ENCODE measurements at places on chromosomes 2 and 18.

DNA sequence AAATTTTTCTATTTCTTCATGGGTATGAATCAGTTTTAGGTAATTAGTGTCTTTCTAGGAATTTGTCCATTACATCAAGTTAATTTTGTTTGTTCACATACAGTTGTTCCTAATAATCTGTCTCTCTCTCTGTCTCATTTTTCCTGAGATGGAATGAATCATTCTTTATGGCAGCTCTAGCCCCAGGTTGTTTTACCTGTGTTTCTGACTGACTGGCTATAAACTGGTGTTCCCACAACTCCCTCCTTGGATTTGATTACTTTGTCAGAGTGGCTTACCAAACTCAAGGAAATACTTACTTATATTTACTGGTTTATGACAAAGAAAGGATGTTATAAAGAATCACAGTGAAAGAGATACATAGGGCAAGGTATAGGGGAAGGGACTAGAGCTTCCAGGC is 15.1 kb downstream of the ADNP2 start:
- DNase-seq, result no peak

- no peak for DNase-seq
Observed at GRCh38 chr2:197191940-197192322, 118.6 kb downstream of the ANKRD44 start.

- DNase-seq, result no peak
Observed at GRCh38 chr2:176137252-176137580, 7.7 kb downstream of the HOXD8 start.

DNA sequence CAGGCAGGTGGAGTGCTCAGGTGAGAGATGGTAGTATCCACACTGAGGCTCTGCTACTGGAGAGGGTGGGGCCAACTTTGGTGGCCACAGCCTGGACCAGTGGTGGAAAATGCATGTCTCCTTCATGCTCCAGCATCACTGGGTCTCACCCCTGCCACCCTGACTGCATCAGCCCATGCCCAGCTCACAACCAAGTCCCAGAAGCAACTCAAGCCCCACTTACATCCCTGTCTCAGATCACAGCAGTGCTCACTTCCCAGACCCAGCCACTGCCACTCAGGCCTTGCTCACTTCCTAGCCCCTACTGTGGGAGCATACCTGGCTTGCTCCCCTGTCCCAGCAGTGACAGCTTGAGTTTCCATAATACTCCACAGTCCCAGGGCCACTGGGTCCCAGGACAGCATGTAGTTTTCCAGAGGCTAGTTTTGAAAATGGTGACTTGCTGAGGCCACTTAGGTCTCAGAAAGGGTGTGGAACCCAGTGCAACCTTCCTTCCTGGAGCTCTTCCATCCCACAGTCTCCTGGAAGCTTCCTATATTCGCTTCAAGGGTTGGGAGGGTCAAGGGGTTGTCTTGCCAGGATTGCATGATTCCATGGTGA is 58.8 kb downstream of the GPC1 start:
- no peak for DNase-seq

GRCh38 chr2:205047273-205047839 is 502.1 kb downstream of the PARD3B start:
- DNase-seq, result no peak

GRCh38 chr2:60058781-60059180 is 494.7 kb downstream of the BCL11A start:
- DNase-seq, result no peak

- DNase-seq, result no peak
Observed at GRCh38 chr18:52596748-52597435, 256.9 kb downstream of the DCC start.

DNA sequence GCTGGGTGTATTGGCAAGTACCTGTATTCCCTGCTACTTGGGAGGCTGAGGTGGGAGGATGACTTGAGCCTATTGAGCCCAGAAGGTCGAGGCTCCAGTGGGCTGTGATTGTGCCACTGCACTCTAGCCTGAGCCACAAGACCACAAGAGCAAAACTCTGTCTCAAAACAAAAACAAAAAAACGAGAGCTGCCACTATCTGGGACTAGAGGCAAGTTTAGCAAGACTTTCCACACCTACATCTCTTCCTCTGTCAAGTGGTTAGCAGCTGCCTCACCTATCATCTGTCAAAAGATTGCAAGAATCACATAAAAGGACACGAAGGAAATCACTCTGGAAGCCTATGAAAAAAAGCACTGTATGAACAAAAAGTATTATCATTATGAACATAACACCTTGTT is 55.2 kb upstream of the RIOK3 start:
- DNase-seq, result no peak

GRCh38 chr2:164734196-164734595 is 107.4 kb downstream of the COBLL1 start:
- no peak for DNase-seq

- no peak for DNase-seq
Observed at GRCh38 chr18:54932472-54932871, 26.8 kb downstream of the CCDC68 start.

DNA sequence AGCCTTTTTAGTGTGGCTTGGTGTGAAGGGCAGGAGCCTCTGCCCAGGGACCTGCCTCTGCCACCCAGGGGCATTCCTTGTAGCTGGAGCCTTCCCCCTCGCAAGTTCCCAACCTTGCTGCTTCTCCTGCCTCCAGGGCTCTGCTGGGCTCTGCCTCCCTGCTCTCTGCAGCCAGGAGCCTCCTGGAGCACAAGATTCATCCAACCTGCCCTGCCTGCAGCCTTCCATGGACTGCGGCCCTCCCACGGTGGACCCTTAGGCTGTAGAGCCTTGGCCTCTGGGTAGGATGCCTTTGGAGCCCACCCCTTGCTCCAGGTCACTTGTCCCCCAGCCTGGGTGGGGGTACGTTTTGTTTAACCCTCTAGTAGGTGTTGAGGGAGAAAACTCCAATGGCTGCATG is 2.5 kb downstream of the SLC66A3 start:
- no peak for DNase-seq

- no peak for DNase-seq
Observed at GRCh38 chr2:64638502-64639120, 15.1 kb downstream of the SERTAD2 start.

DNA sequence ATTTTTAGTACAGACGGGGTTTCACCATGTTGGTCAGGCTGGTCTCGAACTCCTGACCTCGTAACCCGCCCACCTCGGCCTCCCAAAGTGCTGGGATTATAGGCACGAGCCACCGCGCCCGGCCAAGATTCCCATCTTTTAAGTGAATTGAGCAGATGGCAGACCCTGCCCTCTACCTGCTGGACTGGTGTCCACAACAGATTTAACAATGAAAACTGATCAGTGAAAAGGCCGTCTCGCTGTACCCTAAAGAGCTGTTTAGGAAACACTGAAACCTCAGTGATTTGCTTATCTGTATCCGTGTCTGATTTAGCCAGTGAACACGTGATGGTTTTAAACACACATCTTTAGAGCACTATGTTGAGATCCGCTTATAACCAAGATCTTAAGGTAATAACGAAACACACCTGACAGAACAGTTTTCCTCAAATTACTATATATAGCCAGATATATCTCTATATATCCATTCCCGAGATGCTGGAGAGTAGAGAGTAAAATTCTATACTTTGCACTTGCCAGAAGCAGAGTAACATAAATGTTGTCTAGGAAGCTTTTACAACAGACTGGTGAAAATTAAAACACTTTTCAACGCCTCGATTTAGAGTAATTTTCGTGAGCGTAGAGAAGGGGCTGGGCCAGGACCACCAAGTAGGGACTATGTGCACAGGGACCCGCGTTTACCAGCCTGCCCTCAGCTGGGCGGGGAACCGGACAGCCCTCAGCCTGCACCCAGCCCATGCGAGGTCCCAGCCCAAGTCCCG is 594 bp downstream of the FAM161A start:
- DNase-seq, result no peak
